Activated T-cell treated with anti-CD3 and anti-CD28 coated beads, Interleukin-2, amount 50 U/mL, for 24 hours (primary cell): ENCODE measurements at places on chromosomes 4 and X.

GRCh38 chr4:182827954-182828353 lies 89.2 kb downstream of the DCTD start:
- peaks cover 37% of the 10 kb centered on the region for H3K27me3 ChIP-seq
- no peak overlapping the region for H3K27ac ChIP-seq
- no peak overlapping the region for H3K4me3 ChIP-seq
- no peak for DNase-seq
- H3K36me3 ChIP-seq, result no peaks in the 10 kb centered on the region

- H3K27ac ChIP-seq, result no peak overlapping the region
- DNase-seq, result no peak
- no peaks in the 10 kb centered on the region for H3K36me3 ChIP-seq
- no peaks in the 10 kb centered on the region for H3K4me1 ChIP-seq
- H3K4me3 ChIP-seq, result no peak overlapping the region
Measured at GRCh38 chrX:37420756-37421155, 71.6 kb downstream of the PRRG1 start.

GRCh38 chr4:69689599-69689998 lies 36.6 kb upstream of the UGT2A1 start:
- H3K36me3 ChIP-seq, result no peaks in the 10 kb centered on the region
- peaks cover 4% of the 10 kb centered on the region for H3K4me1 ChIP-seq
- DNase-seq, result no peak
- H3K4me3 ChIP-seq, result no peak overlapping the region
- no peaks in the 10 kb centered on the region for H3K27me3 ChIP-seq
- no peak overlapping the region for H3K27ac ChIP-seq

- H3K4me1 ChIP-seq, result peaks cover 13% of the 10 kb centered on the region
- H3K4me3 ChIP-seq, result no peak overlapping the region
- no peaks in the 10 kb centered on the region for H3K27me3 ChIP-seq
- no peak overlapping the region for H3K27ac ChIP-seq
Measured at GRCh38 chr4:22686141-22686540, 6.6 kb upstream of the GBA3 start.

DNA sequence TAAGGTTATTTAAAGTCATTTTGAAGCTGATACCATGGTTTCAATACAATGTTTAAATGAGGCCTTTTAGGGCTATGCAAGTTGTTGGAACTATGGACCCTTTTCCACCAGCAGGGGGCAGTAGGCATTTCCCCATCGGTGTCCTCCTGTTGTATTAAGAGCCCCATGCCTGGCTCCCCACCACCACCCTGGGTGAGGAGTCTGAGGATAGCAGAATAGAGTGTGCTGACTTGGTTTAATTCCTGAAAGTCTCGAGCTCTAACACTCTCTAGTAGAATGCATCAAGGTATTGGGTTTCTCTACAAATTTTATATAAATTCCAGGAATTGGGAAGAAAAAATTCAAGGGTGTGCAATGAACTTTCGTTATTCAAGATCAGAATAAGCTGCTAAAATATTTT lies 234.8 kb upstream of the JADE1 start:
- DNase-seq, result peak; percentile 58
- no peak overlapping the region for H3K4me3 ChIP-seq
- H3K27me3 ChIP-seq, result peaks cover 3% of the 10 kb centered on the region
- H3K4me1 ChIP-seq, result no peaks in the 10 kb centered on the region
- H3K27ac ChIP-seq, result no peak overlapping the region

DNA sequence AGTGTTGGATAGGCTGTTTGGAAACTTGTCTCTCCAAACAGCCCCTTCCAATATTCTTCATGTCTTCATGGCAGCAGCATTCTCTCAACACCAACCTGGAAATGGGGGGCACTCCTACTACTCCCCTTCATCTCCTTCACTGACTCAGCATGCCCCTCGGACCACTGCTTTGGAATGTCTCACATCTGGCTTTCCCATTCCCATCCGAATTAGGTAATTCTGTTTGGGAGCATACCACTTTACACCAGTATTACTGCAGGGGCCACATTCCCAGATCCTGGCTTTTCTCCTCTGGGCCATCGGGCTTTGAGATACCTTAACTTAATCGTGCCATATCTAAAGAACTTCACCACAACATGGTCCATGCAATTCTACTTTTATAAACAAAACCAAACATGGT lies 100.8 kb downstream of the MAML3 start:
- peaks cover 40% of the 10 kb centered on the region for H3K27me3 ChIP-seq
- H3K4me1 ChIP-seq, result peaks cover 58% of the 10 kb centered on the region
- H3K4me3 ChIP-seq, result no peak overlapping the region
- no peak overlapping the region for H3K27ac ChIP-seq
- DNase-seq, result no peak

- H3K4me1 ChIP-seq, result no peaks in the 10 kb centered on the region
- no peaks in the 10 kb centered on the region for H3K36me3 ChIP-seq
- H3K27ac ChIP-seq, result no peak overlapping the region
- no peaks in the 10 kb centered on the region for H3K27me3 ChIP-seq
- no peak overlapping the region for H3K4me3 ChIP-seq
Measured at GRCh38 chr4:59374416-59374815, 1825.7 kb upstream of the ADGRL3 start.

DNA sequence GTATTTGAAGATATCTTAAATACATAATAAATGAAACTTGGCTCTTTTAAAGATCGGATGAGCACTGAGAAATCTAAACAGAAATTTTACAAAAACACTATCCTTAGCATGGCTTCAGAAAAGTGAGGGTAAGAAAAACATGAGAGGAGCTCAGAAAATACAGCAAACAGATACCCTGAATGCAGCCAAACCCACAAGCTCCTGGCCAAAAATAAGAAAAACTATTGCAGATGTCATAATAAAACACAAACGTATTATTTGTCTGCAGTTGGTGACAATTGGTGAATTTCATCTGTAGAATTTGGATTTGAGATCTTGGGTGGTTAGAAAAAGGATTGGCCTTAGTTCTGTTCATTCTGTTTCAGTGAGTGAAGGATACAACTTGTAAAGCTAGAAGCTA lies 603.9 kb downstream of the INPP4B start:
- no peak overlapping the region for H3K4me3 ChIP-seq
- peaks cover 77% of the 10 kb centered on the region for H3K36me3 ChIP-seq
- no peak for DNase-seq
- H3K27me3 ChIP-seq, result no peaks in the 10 kb centered on the region
- peaks cover 25% of the 10 kb centered on the region for H3K4me1 ChIP-seq
